ENCODE measurements at places on chromosomes 4 and X.

GRCh38 chrX:31237189-31237588 lies 165.3 kb upstream of the FTHL17 start:
- no peak for DNase-seq

DNA sequence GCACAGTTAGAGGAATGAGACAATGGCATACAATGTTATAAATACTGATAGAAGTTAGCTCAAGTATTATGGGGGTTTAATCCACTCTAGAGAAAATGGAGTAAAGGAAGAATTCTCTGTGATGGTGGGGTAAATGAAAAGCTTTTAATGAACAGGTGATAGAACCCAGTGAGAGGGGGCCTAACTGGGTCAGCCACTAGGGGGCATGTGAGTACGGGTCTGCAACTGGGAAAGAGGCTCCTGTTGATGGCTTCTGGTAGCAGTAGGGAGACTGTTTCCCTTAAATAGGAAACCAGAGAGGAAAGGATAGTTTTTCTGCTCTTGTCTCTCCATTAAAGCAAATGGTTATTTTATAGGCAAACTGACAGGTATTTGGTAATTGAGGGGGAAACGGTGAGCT lies 132.8 kb upstream of the GPR101 start:
- DNase-seq: no peak

- peak; percentile 51 for DNase-seq
These were observed at the start of gene NDNF for GRCh38 chr4:121072224-121073003. Gene NDNF, minus strand, starts transcription at chr4:121072535. Its CDS starts 26,698 bp downstream, at chr4:121045837.

- DNase-seq: no peak
These were observed 187.3 kb downstream of the SLC39A8 start for GRCh38 chr4:102157984-102158383.

- DNase-seq: no peak
These were observed 79.2 kb upstream of the C4orf54 start for GRCh38 chr4:99736846-99737245.

GRCh38 chr4:8643441-8643840 lies 50.9 kb downstream of the CPZ start:
- no peak for DNase-seq

- DNase-seq: no peak
These were observed 128.4 kb downstream of the RNF150 start for GRCh38 chr4:141004823-141005222.

GRCh38 chr4:101418055-101418454 lies 70.7 kb upstream of the PPP3CA start:
- no peak for DNase-seq

DNA sequence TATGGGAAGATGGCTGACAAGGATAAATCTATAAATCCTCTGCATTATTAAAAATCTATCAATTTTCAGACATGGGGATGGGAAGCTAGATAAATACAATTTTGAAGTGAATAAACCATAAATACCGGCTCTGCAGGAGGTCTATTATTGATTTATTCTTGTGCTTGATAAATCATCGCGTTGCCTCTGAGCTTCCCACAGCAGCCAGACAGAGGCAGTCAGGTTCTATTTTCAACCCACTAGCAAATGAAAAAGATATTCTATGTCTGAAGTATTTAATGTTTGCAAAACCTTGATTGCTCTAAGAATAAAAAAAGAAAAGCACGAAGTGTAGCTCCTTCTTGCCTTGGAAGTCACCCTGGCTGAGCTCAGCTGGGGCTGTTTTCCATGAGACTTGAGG lies 216.2 kb downstream of the DHRSX start:
- DNase-seq: peak; percentile 1

DNA sequence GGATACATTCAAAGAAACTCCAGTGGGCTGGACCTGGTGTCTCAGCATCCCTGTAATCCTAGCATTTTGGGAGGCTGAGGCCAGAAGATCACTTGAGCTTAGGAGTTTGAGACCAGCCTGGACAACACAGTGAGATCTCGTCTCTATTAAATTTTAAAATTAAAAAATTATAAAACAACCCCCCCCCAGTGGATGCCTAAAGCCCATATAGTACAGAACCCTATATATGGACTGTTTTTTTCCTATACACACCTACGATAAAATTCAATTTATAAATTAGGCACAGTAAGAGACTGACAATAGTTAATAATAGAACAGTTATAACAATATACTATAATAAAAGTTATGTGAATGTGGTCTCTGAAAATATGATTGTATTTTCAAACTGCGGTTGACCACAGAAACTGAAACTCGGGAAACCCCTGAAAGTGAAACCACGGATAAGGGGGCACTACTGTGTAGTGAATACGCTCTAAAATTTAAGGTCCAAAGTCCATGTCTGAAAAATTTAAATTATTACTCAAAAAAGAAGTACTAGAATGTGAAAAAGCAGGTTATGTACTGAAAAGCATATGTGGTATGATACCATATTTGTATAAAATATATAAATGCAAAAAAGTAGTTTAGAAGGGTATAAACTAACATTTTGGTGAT lies 2.0 kb downstream of the SMIM14 start:
- no peak for DNase-seq

DNA sequence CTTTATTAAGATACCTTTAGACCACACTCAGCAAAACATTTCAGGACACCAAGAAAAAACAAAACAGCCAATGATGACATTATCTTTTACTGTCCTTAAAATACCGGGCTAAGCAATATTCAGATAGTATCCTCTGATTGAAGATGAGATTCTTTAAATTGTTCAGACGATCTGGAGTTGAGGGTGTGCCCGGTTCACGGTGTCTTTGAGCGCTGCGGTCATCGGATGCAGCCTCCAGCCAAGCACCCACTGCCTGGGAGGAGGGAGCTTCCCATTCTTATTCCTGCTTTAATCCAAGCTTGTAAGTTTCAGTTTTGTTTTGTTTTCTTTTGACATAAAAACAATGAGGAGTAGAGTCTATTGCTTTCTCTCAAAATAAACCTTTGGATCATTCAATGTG lies 14.1 kb downstream of the FAM149A start:
- DNase-seq: no peak

GRCh38 chrX:73215246-73215645 lies 595 bp upstream of the NAP1L2 start:
- no peak for DNase-seq

GRCh38 chr4:172124656-172125308 lies 311.6 kb downstream of the GALNTL6 start:
- DNase-seq: no peak

DNA sequence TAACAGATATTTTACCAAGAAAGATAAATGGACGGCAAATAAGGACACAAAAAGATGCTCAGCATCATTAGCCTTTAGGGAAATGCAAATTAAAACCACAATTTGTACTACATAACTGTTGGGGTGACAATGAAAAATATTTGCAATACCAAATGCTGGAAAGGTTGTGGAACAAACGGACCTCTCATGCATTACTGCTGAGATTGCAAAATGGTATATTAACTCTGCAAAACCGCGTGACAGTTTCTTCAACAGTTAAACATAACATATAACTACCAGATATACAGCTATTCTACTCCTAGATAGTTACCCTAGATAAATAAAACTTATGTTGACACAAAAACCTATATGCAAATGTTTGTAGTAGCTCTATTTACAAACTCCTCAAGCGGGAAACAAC lies 6.3 kb upstream of the OTC start:
- DNase-seq: no peak

DNA sequence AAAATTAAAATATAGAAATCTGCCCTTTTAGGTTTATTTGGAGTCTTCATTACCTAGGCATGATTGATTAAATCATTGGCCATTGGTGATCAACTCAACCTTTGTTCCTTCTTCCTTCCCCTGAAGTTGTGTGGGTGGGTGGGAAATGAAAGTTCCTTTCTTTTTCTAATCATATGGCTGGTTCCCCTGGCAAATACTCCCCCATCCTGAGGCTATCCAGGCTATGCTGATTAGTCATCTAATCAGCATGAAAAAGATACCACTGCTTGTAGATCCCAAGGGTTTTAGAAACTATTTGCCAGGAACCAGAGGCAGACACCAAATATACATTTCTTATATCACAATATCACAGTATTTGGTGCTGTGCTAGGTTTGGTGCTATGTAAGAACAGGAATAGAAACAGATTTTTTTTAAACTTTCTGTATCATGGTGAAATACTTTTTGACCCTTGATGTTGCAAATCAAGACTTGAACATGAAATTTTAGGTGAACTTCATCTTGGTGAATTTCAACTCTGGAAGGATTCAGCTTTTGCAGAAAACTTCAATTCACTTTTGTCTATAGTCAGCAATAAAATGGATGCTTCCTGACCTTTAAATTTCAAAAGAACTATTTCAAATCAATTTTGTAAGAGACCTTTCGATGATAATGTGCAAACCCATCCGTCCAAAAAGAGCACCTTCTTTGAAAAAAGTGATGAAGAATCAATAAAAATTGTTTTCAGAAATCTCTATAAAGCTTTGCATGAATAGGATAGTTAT lies 71.1 kb downstream of the CCSER1 start:
- DNase-seq: no peak

DNA sequence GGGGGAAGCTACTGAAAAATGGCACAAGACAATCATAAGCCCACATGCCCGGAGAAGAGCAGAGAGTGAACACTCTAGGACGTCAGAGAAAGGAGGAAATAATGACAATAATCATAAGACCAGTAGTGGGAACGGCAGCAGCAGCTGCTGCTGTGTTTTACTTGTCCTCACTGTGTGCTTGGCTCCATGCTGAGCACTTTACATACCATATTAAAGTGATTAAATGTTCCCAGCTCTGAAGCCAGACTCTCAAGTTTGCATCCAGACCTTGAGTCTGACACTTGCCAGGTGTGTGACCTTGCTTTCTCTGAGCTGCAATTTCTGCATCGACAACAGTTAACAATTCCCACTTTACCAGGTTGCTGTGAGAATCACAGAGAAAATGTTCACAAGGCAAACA lies 255.4 kb downstream of the SPANXN1 start:
- no peak for DNase-seq

DNA sequence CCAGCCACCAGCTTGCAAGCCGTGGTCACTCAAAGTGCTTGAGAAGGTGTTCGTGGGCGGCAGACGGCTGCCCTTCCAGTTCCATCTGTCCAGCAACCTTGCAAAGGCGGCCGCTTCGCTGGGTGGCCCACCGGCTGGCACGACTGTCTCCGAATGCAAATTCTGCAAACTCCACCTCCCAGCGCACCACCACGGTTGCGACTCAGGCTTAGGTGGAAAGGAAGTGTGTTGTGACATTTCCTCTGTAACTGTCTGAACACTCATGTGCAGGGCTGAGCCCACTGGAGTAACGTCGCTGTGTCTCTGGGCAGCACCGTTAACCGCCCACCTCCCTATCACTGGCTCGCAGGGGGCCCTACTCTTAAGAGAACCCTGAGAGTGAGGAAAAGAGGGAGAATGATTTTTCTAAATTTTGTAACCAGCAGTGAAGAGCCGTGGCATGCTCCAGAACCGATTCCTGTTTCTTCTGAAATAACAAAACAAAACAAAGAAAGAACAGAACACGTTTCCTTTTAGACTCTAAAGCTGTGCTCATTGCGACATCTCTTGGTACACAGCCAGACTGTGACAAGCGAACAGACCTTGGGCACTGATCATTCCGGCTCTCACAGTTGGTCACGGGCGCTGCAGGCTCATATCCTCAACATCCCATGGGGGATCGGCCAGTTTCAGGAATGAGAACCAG lies at the start of gene P2RY8:
Gene P2RY8 (minus strand): TSS at position 155 of the 685 bp plus-strand sequence. CDS start 70,627 bp downstream, outside the sequence.
- DNase-seq: peak; percentile 86

DNA sequence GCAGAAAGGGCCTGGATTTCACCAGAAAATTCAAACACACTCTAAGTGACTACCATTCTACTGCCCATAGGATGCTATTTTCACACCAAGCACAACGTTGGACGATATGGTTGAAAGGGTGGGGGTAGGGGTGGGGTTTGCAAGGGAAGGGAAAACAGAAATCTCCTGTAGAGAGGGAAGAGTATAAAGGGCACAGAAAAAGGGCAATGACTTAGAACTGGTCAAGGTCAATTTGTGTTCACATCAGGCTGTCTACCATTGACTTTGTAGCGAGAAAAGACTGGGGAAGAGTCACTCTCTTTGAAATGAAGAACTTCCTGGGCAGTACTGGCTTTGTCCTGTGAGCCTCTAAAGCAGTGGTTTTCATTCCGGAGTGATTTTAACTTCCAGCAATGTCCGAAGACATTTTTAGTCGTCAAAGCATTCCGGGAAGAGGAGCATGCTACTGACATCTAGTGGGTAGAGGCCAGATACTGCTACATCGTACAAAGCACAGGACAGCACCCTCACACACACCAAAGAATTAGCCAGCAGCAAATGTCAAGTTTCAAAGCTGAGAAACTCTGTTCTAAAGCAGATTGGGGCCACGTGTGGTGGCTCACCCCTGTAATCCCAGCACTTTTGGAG lies 48.4 kb upstream of the SLC7A3 start:
- no peak for DNase-seq

GRCh38 chr4:138190452-138190858 lies 51.7 kb downstream of the SLC7A11 start:
- no peak for DNase-seq

DNA sequence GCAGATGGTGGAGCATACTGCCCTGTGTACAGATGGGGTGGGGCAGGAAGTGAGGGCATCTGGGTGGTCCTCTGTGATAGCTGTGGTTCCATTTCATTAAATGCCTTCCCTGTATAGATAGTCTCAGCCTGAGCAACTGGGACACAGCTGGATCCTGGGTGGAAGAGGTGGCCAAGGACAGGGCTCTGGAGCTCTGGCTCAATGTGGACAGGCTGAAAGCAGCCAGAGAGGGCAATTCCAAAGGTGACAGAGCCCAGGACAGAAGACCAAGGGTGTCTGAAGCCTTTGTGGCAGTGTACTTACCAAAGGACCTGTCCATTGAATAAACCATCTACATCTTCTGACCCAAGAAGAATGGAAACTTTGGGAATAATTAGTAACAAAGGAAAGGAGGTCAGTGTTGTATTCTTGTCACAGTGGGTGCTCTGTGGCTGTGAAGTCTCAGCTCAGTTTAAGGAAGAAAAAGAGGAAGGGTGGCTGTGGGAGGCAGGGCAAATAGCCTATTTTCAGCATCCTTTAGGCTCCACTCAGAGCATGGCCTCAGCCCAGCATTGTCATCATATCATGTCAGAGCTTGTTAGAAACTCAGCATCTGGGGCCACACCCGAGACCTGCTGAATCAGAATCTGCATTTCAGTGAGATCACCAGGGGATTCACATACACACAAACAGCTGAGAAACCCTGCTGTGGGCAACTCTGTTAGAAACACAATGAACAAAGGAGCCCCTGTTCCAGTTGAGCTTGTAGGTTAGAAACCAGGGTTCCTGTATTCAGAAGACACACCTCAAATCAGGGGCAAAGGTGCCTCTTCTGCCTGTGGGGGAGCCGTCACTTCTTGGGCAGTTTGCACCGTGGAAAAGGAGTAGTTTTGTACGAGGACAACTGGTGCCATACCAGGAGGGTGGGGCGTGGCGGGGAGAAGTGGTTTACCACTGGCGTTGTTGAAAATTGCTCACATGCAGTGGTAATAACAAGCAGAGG lies 168.6 kb downstream of the PTTG2 start:
- DNase-seq: no peak
